ENCODE measurements at places on chromosomes 2 and 18.

DNA sequence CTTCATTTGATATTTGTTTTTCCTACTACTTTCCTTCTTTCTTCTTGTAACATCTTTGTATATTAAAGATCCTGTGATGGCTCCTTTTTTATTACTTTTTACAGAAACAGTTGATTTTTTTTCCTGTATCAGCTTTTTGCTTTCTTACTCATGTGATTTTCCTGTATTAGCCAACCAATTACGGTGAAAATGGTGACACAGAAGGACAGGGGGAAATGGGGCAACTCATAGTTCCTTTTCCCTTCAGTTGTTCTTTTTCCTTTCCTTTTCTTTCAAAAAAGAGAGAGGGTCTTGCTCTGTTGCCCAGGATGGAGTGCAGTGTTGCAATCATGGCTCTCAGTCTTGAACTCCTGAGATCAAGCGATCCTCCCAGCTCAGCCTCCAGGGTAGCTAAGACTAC, 117.8 kb downstream of the ATL2 start:
- no peak for DNase-seq

DNA sequence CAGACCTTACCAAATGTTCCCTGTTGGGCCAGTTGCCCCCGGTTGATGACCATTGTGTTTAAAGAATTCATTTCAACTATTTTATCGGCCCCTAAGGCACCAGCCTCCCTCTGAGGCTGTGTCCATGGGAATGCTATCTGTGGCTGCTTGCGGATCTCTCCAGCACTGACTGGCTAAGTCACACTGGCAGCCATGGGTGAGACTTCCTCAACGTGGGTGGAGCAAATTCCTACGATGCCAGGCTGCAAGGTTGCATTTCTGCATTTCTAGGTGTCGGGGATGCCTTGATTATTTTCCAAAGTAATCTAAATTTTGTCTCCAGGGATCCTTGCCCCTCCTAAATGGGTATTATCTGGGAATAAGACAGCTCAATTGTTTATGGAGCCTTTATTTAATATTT, 6.2 kb downstream of the CXCR4 start:
- no peak for DNase-seq

GRCh38 chr2:203822240-203822639, 45.3 kb upstream of the CTLA4 start:
- no peak for DNase-seq

- DNase-seq: no peak
Observed at GRCh38 chr2:121342751-121343150, 57.7 kb upstream of the TFCP2L1 start.

- DNase-seq: no peak
Observed at GRCh38 chr18:79459946-79460480, 64.3 kb downstream of the NFATC1 start.

DNA sequence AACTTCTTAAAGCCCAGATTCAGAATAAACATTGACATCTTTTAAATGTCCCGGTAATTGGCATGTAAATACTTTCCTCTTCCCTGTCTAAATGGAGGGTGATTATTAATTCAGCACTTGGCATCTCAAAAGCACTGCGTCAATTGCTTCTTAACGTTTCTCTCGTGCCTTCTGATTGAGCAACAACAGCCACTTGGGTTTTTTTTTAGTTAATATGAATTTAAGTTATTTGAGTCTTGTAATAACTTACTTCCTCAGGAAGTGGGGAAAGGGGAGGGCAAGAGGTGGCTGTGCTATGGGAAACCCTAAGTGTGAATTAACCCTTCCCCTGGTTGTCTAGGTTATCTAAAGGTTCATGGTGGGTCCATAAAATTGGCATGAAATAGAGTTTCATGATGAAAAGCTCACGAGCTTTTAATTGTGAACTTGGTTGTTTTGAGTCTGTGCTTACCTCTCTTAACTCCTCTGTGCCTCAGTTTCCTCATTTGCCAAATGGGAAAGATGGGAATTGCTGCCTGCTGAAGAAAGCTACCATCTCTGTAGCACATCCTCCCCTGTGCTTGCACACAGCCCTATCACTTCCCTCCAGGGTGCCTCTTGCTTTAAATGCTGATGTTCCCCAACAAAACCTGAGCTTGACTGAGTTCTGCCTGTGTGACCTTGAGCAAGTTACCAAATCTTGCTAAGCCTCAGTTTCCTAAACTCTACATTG, 126.3 kb upstream of the BCL2L11 start:
- DNase-seq: no peak

DNA sequence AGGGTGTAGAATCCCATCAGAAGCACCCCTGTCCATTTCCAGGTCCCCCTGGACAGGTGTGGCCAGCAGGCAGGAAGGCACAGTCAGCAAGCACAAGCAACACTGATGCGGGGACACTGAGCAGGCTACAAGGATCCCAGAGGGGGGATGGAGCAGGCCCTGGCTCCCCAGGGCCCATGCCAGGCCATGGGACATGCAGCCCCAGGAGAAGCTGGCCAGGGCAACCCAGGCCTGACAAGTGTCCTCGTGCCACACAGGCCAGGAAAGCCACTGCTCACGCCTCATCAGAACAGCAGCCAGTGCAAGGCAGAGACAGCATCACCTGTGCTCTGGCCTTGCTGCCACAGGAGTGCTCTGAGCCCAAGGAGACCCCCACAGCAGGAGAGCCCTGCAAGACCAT, 14.1 kb upstream of the GPC1 start:
- no peak for DNase-seq

DNA sequence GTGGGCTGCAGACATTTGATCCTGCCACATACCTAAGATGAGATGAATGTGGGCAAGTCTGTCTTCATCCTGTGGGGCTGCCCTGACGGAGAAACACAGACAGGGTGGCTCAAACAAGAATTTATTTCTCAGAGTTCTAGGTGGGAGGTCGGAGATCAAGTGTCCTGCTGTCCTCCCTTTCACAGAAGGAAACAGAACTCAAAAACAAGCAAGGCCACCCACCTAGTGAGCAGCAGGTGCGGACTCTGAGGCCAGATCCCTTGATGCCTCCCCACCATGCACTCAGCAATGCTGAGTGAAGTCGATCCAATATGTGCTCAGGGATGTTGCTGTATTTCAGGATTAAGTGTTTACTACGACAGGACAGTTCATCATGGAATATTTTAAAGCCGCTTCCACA, 63.0 kb upstream of the SNTG2 start:
- no peak for DNase-seq

GRCh38 chr2:142642650-142643049, 234.8 kb upstream of the KYNU start:
- DNase-seq: no peak

GRCh38 chr2:97739020-97739892, 25.9 kb downstream of the ZAP70 start:
- no peak for DNase-seq

- DNase-seq: no peak
Observed at GRCh38 chr2:60888853-60889252, 7.5 kb downstream of the REL start.

DNA sequence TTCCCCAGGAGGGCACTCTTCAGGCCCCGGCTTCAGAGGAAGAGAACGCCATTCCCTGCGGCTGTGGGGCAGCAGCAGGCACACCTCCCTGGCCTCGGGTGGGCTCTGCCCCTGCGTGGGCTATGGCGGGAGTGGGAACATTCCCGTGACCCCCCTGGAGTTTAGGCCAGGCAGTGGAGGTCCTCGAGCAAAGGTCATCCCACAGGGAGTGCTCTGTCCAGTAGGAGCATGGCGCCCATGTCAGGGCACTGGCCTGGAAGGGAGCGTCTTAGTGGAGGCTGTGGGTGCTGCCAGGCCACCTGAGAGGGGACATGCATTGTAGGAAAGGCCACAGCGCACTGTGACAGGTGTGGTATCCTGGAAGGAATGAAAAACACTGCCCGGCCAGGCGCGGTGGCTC, 9.2 kb upstream of the NFATC1 start:
- DNase-seq: no peak

DNA sequence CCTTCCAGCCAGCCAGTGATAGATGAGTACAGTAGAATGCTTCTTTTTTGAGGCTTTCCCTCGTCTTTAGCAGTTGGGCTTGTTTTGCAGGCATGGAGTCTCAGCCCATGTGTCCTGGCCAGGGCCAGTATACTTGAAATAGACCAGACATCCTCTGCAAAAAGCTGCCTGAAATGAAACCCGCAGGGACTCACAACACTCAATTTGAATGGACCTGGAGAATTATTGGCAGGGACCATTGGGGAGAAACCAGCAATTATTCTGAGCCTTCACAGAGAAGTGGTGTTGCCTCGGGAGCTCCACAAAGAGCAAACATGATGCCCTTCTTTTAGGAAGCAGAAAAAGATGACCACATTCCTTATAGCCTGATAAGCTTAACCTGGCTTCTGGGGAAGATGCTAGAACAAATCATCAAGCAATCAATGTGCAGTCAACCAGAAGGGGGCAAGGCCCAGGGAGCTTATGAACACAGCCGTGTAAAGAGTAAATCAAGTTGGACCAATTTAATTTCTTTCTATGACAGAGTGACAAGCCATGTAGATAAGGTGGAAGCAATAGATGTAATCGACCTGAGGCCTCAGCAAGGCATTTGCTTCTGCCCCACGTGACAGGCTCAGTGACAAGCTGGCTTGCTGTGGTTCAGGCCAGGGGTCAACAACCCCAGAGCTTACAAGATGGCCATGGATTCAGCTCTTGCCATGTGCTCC, 42.1 kb downstream of the BOD1L2 start:
- DNase-seq: no peak

Measured in effector memory CD4-positive, alpha-beta T cell (primary cell).